ENCODE measurements at places on chromosomes 2 and 18. TPM values are rescaled to one million over a fixed set of nuclear protein-coding genes. Genes with fewer than 3 reads are reported as not detected.

GRCh38 chr2:138237667-138238384 lies 263.7 kb upstream of the SPOPL start:
- H3K27ac ChIP-seq = no peak overlapping the region
- H3K36me3 ChIP-seq = no peaks in the 10 kb centered on the region
- H3K4me1 ChIP-seq = no peaks in the 10 kb centered on the region
- DNase-seq = no peak
- no peaks in the 10 kb centered on the region for H3K27me3 ChIP-seq

GRCh38 chr2:199586646-199587045 lies 128.9 kb upstream of the SATB2 start:
- no peaks in the 10 kb centered on the region for H3K27me3 ChIP-seq
- H3K27ac ChIP-seq = no peak overlapping the region
- DNase-seq = no peak
- no peaks in the 10 kb centered on the region for H3K36me3 ChIP-seq
- no peak overlapping the region for H3K4me3 ChIP-seq

DNA sequence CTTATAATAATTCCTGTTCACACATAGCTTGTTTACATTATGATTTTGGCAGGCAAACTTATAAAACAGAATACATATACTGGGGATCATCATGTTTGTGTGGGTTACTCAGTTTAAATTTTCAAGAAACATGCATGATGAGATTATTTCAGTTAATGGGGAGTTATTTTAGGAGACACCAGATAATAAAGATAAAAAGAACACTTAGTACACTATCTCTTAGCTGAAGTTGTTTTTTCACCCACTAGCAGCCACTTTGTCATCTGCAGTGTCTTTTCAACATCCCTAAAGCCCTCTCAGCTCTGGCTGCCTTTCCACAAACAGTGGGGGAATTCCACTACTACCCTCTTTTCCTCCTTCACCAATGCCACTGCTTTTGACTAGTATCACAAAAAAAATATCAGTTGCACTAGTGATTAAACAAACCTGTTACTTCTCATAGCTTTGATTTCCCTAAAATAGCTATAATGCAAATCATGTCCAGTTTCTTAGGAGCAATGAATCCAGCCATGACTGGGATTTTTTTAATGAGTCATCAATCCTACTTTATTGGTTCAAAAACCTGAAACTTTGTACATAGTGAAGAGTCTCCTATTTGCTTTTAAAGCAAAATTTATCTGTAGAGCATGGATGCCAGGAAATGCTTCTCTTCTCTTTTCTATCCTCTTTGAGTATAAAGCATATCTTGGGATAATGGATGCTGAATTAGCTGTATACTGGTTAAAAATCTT lies 156.7 kb upstream of the TFPI start:
- no peaks in the 10 kb centered on the region for H3K27me3 ChIP-seq
- no peaks in the 10 kb centered on the region for H3K36me3 ChIP-seq
- no peaks in the 10 kb centered on the region for H3K4me1 ChIP-seq
- no peak overlapping the region for H3K4me3 ChIP-seq

GRCh38 chr2:230748087-230748486 lies 35.4 kb downstream of the CAB39 start:
- H3K4me1 ChIP-seq = no peaks in the 10 kb centered on the region
- peaks cover 11% of the 10 kb centered on the region for H3K36me3 ChIP-seq
- H3K27me3 ChIP-seq = no peaks in the 10 kb centered on the region
- H3K4me3 ChIP-seq = no peak overlapping the region

DNA sequence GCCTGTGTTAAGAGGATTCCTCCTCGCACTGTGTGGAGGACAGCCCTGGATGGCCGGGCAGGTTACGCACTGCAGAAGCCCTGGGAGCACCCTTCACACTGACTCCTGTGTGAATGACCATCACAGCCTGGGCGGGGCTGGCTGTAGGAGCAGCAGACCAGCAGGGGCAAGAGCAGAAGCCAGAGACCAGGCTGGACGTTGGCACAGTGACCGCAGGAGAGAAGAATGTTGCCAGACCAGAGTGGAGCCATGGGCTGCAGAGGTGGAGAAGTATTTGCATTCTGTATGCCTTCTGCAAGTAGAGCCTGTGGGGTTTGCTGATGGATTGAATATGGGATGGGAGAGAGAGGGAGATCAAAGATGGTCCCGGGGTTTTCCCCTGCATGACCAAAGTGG lies 23.1 kb downstream of the LRRFIP1 start:
- peaks cover 2% of the 10 kb centered on the region for H3K27me3 ChIP-seq
- no peaks in the 10 kb centered on the region for H3K36me3 ChIP-seq
- DNase-seq = no peak
- peaks cover 16% of the 10 kb centered on the region for H3K4me1 ChIP-seq

DNA sequence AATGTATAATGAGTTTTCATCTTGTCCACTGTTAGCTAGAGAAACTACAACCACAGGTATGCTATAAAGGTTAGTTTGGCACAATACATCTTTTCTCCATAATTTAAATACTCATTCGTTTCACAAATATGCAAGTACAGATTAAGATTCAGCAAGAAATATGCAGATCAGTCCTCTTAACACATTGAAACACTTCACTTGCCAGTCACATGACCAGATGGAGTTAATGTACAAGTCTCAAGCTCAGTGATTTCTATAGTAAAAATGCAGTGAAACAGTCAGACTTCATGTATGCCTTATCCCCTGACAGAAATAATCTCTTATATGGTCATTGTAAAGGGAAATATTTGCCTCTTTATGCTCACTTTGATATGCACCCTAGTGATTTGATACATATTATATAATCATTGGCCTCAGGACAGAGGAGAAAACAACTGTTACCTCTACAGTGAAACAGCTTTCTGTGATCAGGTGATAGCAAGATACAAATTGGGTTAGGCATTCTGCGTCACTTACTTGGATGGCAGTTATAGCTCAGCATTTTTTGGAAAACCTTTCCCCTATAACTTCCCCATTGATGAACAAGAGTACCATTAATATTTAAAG lies 104.6 kb downstream of the TCF4 start:
- no peak overlapping the region for H3K4me3 ChIP-seq
- H3K27me3 ChIP-seq = no peaks in the 10 kb centered on the region
- DNase-seq = no peak

Gene FBXO48
- 3.2 TPM for total RNA-seq

DNA sequence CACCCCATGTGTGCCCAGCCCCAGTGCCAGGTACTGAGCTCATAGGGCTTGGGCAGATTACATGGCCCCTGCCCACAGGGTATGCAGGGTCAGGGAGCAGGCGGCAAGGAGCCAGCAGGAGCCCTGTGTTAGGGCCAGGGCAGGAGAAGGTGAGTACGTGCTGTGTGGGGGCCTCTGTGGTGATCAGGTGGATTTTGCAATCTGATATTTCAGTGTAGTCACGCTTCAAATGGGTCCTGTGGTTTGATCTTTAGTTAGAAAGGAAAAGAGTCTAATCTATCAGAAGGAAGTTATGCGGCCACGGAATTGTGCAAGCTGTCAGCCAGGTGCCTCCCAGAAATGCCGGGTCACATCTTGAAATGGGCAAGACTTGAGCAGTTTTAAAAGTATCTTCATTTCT lies 13.9 kb downstream of the UBE2F start:
- peaks cover 18% of the 10 kb centered on the region for H3K4me1 ChIP-seq
- DNase-seq = no peak
- no peak overlapping the region for H3K4me3 ChIP-seq
- H3K27me3 ChIP-seq = no peaks in the 10 kb centered on the region
- peaks cover 17% of the 10 kb centered on the region for H3K36me3 ChIP-seq
- no peak overlapping the region for H3K27ac ChIP-seq

Gene UGT1A5
- total RNA-seq = not detected

Gene PRR30
- not detected for total RNA-seq

DNA sequence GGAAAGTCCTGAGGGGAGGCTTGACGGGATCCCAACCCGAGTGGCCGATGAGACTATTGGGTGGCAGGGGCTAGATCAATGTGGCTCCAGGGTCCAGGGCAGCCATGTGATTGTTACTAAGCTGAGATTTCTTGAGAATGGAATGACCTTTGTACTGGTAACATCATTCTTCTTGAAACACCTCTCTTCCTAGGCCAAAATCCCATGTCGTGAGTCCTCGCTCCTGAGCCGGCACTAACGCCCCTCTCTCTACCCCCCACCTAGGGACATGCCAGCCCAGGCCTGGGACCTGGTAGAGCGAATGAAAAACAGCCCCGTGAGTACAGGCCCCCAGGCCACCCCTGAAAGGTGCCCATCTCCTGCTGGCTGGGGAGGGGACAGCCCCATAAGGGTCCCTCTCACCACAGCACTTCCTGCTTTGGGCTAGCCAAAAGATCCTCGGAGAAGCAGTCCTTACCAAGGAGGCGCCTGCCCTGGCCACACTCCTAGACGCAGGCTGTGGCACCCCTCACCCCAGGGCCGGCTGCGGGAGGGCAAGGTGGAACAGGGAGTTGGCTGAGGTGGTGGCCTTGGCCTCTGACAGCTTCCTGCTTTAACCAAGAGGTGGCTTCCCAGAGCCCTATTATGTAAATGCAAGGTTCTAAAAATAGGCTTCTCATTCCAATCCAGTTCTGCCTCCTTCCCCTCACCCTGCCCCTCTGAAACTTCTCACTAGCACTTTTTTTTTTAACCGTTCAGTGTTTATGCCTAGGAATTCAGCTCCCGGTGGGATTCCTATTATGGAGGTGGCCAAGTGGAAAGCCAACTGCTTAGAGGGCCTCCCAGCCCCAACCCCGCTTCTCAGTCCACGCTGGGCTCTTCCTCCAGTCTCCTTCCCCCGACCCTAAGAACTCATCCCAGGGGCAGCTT lies 126.6 kb upstream of the PPP1CB start:
- no peaks in the 10 kb centered on the region for H3K27me3 ChIP-seq
- H3K27ac ChIP-seq = peak overlapping the region; percentile 41
- peak; percentile 61 for DNase-seq
- no peaks in the 10 kb centered on the region for H3K36me3 ChIP-seq
- no peak overlapping the region for H3K4me3 ChIP-seq

DNA sequence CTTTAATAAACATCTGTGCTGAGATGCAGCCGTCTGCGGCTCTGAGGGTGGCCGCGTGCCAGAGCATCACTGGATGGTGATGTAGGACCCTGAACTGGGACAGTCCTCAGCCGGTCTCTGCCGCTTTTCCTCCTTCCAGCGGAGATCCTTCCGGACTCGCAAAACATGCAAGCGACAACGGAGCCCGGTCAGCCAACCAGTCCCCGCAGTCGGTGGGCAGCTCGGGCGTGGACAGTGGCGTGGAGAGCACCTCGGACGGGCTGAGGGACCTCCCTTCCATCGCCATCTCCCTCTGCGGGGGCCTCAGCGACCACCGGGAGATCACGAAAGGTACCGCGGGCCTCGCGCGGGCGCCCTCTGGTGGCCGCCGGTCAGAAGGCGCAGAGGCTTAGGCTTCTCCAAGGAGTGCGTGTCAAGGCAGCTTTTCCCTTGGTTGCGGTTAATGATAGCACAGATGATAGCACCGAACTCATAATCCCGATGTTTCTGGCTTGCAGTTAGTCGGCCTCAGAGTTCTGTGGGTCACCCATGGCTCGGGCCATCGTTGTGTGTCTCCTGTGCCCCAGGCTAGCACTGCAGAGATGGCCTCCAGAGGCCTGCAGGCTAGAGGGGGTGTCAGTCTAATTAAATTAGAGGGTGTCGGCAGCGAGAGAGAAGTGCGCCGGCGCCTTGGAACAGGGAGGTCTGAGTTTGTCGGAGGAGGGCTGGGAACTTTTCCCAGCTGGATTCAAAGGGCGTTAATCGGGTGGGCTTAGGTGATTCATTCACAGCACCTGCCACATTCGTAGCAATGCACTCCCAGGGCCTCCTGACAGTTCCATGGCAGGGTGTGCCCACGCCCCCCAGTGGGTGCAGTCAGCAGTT lies 38.5 kb downstream of the LPIN1 start:
- DNase-seq = peak; percentile 63
- H3K4me1 ChIP-seq = no peaks in the 10 kb centered on the region
- no peak overlapping the region for H3K4me3 ChIP-seq
- H3K36me3 ChIP-seq = peaks cover 87% of the 10 kb centered on the region

GRCh38 chr2:30255466-30256408 lies 24.4 kb downstream of the LBH start:
- H3K4me1 ChIP-seq = peaks cover 25% of the 10 kb centered on the region
- no peak for DNase-seq
- peaks cover 2% of the 10 kb centered on the region for H3K36me3 ChIP-seq
- H3K4me3 ChIP-seq = no peak overlapping the region

DNA sequence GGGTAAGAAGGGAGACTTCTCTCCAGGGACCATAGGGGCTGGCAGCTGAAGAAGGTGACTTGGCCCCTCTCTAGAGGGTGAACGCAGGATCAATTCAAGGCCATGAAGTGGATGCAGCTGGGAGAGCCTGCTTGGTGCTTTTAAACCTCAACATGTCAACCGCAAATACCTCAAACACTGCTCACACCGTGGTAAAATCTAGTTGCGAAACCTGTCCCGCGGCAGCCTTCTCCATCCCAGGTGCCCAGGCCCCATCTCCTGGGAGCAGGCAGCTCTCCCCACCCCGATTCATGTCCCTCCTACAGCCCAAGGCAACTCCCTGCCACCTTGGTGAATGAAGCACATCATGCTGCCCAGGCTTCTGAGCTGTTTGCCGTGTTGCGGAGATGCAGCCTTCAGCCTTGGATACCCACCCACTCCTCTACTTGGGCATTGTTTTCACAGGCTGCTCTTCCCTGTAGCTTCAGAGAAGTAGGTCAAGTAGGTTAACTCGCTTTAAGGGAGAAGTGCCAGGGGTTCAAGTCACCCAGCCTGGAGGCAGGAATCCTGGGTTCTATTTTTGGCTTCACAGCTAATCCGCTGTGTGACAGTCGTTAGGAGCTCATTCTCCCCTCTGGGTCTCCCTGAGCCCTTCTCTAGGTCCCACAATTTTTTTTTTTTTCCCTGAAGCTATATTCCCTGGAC lies 6.2 kb upstream of the EFR3B start:
- H3K36me3 ChIP-seq = no peaks in the 10 kb centered on the region
- H3K27me3 ChIP-seq = no peaks in the 10 kb centered on the region
- no peak overlapping the region for H3K27ac ChIP-seq
- no peak overlapping the region for H3K4me3 ChIP-seq

- DNase-seq = no peak
- no peaks in the 10 kb centered on the region for H3K36me3 ChIP-seq
- H3K4me3 ChIP-seq = no peak overlapping the region
- peaks cover 17% of the 10 kb centered on the region for H3K27me3 ChIP-seq
- no peak overlapping the region for H3K27ac ChIP-seq
- no peaks in the 10 kb centered on the region for H3K4me1 ChIP-seq
Measured at GRCh38 chr2:85780316-85781012, 26.7 kb downstream of the ATOH8 start.

- no peaks in the 10 kb centered on the region for H3K27me3 ChIP-seq
- no peaks in the 10 kb centered on the region for H3K36me3 ChIP-seq
- H3K27ac ChIP-seq = no peak overlapping the region
Measured at GRCh38 chr18:25921677-25922421, 168.6 kb downstream of the SS18 start.

DNA sequence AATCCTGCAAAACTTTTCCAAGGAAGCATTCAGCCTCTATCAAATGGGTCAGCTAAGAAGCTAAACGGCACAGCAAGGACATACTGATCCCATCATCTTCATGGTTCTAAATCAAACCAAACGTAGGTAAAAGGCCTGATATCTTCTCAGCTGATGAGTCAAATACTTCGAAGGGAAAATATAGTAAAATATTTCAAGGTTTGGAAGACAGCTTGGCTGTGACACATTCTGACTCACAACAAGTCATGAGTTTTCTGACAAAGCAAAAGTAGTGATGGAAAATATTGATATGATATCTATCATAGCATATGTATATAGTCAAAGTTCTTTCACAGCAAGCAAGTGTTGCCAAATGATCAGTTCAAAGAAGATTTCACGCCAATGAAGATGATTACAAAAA lies 31.5 kb downstream of the DOCK10 start:
- H3K36me3 ChIP-seq = no peaks in the 10 kb centered on the region
- H3K4me3 ChIP-seq = no peak overlapping the region
- no peak for DNase-seq
- H3K27me3 ChIP-seq = no peaks in the 10 kb centered on the region
